Activated B cell treated with CpG ODN at 0.5 μM for 24 hours (primary cell): ENCODE measurements at places on chromosomes 1 and 21.

- no peak for DNase-seq
Measured at GRCh38 chr1:67479146-67479891, 49.1 kb upstream of the SERBP1 start.

DNA sequence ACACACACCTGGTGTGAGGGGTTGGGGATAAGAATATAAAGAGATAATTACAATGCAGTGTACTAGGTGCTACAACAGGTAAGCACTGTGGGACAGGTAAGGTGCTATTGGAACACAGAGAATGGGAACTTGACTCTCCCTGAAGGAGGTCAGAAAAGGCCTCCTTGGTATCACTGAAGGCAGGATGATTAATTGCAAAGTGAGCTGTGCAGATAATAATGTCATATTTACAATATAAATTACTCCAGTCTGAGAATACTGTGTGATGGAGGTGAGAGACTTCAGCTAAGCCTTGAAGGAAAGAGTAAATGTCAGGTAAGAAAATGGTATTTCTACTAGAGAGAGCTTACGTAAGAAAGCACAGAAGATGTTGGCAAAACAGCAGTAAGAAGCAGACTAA is 91.6 kb downstream of the EPS15 start:
- no peak for DNase-seq

GRCh38 chr1:177328251-177328650 is 157.5 kb downstream of the BRINP2 start:
- no peak for DNase-seq

DNA sequence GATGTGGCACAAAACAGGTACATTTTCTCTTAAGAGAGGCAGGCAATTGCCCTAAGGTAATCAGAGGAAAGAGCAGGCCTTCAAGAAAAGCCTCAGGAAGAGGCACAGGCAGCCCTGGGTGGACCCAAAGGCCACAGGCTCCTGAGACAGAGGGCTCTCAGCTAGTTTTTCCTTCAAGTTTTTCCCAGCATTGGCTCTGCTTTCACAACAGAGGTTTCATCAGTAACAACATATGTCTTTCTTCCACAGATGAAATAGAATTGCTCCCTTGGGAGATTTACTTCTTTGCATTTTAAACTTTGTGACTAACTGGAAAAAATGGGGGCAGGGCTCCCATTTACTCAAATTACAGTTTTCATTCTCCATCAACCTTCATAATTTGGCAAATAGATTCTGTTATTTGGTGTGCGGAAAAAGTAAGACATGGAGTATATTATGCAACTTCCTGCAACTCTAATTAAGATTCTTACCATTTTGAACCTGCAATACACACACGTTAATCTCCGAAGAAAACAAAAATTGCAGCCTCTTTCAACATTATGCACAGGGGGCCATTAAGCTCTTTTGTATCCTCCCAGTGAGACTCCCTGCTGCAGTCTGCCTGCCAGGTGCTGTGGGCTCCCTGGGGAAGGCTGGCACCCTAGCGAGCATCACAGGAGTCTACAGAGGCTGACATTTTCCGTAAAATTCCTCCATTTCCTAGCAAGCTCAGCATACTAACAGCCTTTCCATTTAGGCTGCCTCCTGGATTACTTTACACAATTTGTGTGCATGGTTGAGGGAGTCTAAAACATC is 282.3 kb downstream of the USH2A start:
- DNase-seq = no peak

- DNase-seq = no peak
Measured at GRCh38 chr1:43530483-43531106, at the start of gene PTPRF. Gene PTPRF (plus strand): TSS chr1:43530883. CDS start chr1:43545076, 14,193 bp downstream.

DNA sequence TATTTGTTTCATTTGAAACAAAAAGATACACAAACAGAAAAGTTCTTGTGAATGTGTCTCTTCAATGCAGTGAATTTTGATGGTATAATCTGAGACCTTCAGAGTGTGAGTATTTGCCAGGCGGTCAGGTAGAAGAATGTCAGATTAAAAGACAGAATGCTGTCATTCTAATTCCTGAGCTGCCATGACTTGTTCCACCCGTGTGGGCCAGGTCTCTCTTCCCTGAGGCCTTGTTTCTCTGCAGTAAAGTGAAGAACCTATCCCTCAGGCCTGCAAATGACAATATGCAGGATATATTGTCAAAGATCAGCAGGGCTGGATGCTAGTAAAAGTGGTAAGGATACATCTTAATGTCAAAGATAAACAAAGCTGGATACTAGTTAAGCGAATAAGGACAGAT is 111.4 kb downstream of the ZP4 start:
- DNase-seq = no peak

DNA sequence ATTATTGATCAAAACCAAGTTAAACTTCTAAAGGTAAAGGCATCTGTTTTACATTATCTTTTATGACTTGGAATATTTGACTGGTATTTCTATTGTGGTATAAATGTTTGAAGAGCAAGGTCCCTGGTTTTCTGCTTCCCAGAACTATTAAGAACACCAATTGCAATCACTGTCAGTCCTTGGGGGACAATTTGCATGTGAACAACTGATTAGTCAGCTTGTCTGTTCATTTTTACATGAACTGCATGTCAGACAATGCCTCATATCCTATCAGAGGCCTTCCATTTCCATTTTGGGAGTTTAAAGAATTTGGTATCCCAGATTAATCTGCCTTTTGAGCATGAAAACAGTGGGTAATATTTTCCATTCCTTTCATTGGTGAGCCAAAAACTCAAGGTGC is 654.9 kb upstream of the USP24 start:
- no peak for DNase-seq

GRCh38 chr1:39901464-39901713 is 328 bp downstream of the MYCL start:
- DNase-seq = no peak

DNA sequence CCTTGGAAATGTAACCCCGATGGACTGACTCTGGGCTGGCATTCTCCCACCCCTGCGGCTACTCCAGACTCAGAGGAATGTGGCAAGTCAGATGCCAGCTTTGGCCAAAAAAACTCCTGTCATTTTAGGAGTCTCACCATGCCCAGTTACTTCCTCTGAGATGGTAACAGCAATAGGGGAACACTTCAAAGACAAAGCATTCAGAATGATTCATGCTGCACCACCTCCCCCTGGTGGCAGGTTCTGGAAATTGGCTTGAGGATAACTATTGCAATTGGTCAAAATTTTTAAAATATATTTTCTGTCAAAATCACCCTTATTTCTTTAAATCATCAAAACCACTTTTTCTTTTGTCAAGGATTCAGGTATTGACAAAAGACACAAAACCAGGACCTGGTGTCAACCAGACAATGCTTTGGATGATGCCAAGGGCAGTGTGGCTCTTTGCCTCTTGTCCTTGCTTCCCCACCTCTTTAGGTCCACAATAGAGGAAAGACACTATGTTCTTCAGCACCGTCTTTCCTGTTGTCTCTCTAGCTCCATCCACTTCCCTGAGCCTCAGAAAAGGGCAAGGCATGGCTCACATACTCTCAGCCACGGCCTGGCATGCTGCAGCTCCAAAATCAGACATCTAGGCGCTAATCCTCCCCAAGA is 9.9 kb upstream of the CDCA8 start:
- peak; percentile 59 for DNase-seq

- DNase-seq = no peak
Measured at GRCh38 chr1:46409063-46409372, 14.9 kb downstream of the FAAH start.

- DNase-seq = no peak
Measured at GRCh38 chr21:43767984-43768867, 7.9 kb downstream of the CSTB start.

DNA sequence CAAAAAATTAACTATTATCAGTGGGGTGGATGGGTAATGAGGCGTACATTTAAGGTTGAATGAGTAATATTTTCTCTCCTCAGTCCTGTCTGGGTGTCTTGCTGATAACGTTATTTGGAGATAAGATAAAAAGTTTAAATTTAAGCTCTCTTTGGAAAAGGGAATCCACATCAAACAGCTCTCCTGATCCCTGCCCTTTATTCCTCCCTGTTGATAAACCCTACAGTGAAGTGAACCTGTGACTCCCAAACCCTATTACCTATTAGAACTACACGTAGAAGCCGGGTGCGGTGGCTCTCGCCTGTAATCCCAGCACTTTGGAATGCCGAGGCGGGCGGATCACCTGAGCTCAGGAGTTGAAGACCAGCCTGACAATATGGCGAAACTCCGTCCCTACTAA is 9.9 kb upstream of the GPR161 start:
- DNase-seq = no peak

DNA sequence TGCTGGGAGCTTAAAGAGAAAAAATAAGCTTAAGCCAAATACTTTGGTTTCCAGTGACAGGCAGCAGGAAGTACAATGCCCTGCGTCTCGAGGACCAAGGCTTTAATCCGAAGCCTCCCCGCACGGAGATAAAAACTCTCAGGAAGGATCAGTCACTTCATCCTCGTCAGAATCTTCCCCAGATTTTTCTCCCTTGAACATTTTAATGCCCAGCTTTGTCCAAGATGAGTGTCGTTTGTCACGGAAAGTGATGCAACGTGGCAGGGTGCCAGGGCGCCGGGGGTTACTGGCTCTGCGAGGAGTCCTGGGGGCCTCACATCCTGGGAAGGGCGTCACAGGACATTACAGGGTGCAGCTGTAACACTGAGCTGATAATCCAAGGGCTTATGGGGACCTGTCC is 25.2 kb upstream of the PCBP3 start:
- peak; percentile 8 for DNase-seq

GRCh38 chr21:16568661-16569060 is 838.9 kb downstream of the USP25 start:
- no peak for DNase-seq

DNA sequence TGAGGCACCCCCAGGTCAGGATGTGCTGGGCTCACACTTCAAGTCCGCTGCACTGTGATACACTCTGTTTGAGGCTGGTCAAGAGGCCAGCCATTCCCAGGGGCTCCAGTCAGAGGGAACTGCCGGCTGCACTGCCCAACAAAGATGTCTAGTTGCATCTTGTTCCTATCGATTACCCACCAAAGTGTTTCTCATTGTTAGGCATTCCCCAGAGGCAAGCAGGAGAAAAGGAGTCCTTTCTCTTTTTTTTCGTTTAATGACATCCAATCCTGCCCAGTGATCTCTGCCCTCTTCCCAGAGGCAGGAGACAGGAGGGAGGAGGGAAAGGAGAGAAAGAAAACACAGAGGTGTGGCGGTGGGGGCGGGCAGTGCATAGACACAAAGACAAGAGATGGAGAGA is 150.4 kb downstream of the OMA1 start:
- no peak for DNase-seq

- no peak for DNase-seq
Measured at GRCh38 chr21:31295676-31296075, 48.4 kb downstream of the TIAM1 start.

GRCh38 chr1:59262631-59263030 is 34.3 kb upstream of the FGGY start:
- no peak for DNase-seq

- no peak for DNase-seq
Measured at GRCh38 chr1:66208632-66209031, 325.3 kb upstream of the SGIP1 start.

DNA sequence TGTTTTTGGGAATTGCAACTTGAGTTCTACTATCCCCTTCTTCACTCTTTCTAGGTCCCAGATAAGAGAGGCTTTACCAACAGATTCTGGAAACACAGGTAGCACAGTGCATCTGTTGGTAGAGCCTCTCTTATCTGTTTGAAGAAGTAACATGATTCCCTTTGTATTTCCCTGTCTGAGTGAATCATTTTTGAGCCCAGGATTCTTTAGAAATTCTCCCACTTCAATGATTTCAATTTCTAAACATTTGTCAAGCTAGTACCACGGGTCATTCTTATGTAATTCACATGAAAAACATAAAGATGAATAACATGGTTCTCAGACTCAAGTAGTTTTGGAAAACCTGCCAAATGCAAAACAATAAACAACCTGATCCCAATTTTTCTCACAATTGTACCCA is 72.0 kb upstream of the DUSP10 start:
- DNase-seq = no peak

DNA sequence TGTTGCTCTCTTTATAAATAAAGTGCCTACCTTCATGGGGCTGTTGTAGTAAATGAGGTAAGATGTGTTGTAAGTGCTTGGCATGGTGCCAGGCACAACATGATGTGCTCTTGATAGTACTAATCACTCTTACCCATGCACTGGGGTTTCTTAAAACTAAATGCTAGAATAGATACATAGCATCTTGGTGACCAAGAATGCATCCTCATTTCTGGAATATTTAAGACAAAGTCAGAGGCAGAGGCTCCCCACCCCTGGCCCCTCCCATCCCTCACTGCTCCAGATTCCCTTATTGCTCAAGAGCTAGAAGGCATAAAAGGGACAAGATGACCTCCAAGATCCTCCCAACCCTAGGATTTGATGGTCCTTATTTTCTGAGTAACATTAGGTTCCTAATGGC is 61.3 kb downstream of the GLUL start:
- DNase-seq = no peak

GRCh38 chr1:233790662-233791371 is 113.7 kb upstream of the SLC35F3 start:
- no peak for DNase-seq

GRCh38 chr1:161226759-161227158 is 899 bp downstream of the TOMM40L start:
- DNase-seq = no peak

GRCh38 chr1:193256019-193256418 is 69.6 kb upstream of the B3GALT2 start:
- DNase-seq = no peak

DNA sequence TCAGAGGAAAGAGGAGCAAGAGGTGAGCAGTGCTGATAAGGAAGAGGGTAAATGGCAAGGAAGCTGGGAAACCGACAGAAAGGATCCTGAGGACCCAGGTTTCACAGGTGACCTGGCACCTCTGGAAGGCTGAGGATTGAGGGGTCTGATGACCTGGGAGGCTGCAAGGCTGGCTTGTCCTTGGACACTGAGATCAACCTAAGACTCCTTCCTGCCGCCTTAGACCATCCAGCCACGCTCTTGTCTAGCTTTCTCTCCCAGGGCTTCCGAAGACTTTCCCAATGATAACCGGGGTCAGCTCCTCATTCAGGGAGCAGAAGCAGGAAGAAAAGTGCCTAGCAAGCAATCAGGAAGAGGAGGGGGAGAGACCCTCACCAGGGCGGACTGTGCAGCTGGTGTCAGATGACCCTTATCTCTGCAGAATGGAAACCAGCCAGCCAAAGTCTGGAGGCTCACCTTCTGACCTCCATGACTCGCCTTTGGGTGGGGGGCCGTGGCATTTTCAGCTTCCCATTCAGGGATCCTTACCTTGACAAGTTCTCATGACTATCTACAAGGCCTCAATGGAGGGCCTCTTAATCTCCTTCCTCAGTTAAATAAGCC is 77.7 kb downstream of the CAPZB start:
- no peak for DNase-seq

DNA sequence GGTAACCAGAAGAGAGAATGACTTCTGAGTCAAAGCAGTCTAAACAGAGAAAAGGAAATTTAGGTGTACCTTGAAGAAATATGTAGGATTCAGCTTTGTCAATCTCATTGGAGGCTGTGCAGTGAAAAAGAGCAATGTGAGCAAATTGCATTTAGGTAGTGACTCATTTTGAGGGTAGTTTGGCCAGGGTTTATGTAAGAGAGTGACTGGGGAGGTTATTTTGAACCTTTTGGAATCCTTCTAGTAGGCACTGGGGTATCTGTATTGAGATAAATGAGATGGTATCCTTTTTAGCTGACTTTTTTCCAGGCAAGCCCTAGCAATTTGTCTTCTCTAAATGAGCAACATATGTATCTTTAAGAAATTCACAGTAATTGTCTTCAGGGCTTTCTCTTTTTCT is 95.9 kb downstream of the DISP1 start:
- DNase-seq = no peak

GRCh38 chr1:212290608-212291007 is 5.4 kb downstream of the PPP2R5A start:
- DNase-seq = no peak

- DNase-seq = no peak
Measured at GRCh38 chr21:41767606-41768436, 969 bp upstream of the RIPK4 start.

GRCh38 chr21:31267644-31268043 is 76.4 kb downstream of the TIAM1 start:
- no peak for DNase-seq
